Stimulated activated naive CD8-positive, alpha-beta T cell treated with anti-CD3 and anti-CD28 coated beads, Interleukin-15, Interleukin-2, amounts not matched to agents 100 U/mL and 50 U/mL, for 24 hours (primary cell): ENCODE measurements at places on chromosomes 16 and 17.

- DNase-seq = no peak
These were observed 75.7 kb upstream of the BRD7 start for GRCh38 chr16:50444526-50444925.

DNA sequence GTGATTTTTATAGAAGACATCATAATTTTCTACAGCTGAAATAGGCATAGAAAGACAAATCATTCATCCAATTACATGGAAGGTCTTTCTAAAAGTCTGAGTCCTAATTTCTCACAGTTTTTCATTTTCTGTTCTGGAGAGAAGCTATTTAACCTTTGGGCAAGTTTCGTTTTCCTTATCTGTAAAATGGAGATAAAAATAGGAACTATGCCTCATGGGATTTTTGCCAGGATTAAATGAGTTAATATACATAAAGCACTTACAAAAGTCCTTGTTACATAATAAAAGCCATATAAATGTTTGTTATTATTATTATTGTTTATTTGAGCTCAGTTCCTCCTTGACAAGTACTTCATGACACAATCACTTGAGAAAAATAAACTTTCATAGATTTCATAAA is 121.4 kb downstream of the SKAP1 start:
- DNase-seq = no peak

DNA sequence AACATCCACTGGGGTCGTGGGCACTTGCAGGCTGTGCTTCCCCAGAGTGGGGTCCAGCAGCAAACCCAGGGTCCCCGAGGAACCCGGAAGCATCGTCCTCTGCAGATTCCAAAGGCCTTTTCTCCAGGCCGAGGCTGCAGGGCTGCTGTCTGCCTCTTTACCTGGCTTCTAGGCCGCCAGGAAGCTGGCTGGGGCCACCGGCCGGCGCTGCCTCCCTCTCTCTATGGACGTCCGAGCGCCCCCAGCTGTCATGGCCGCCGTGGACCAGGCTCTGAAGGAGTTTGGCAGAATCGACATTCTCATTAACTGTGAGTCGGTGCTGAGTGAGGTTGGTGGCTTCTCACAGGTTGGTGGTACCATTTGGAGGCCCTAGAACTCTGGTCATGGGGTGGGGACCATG is 5.6 kb downstream of the DECR2 start:
- no peak for DNase-seq

GRCh38 chr16:54651440-54652195 is 279.0 kb upstream of the IRX5 start:
- no peak for DNase-seq
